ENCODE measurements at places on chromosomes 1 and 21.

DNA sequence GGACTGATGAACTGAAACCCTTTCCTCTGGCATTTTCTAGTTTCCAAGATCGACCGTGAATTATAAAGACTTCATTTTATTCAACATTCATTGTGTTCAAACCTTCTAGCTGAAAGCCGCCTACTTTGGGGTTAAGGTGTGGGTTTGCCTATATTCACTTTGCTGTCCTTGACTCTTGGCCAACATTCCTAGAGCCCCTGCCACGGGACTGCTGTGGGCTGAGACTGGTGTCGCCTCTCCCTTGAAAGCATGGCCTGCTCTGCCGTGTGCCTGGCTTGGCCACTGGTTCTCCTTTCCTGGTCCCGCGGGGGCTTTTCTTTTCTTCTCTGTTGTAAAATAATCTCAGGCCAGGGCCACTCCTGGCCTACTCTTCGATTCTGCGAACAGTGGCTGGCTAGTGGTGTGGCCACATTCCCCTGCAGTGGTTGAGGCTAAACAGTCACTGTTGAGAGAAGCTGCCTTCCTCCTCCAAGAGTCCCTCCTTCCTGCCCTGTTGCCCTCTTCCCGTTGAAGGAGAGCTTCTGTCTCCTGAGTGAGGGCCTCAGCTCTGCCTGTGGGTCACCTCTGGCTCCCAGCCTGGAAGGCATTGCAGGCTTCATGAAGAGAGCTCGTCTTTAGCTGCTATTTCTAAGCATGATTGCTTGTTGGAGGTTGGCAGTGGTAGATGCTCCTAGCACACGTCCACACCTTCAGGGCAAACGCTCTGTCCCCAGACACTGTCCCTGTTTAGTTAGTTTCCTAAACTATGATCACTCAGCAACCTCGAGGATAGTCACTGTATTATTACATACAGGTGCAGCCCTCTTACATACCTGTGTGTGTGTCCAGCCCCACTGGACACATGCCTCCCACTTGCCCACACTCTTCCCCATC is 80.5 kb downstream of the GALNT2 start:
- no peak for DNase-seq

GRCh38 chr1:103960710-103961109 is 211.0 kb downstream of the AMY1C start:
- DNase-seq = no peak

DNA sequence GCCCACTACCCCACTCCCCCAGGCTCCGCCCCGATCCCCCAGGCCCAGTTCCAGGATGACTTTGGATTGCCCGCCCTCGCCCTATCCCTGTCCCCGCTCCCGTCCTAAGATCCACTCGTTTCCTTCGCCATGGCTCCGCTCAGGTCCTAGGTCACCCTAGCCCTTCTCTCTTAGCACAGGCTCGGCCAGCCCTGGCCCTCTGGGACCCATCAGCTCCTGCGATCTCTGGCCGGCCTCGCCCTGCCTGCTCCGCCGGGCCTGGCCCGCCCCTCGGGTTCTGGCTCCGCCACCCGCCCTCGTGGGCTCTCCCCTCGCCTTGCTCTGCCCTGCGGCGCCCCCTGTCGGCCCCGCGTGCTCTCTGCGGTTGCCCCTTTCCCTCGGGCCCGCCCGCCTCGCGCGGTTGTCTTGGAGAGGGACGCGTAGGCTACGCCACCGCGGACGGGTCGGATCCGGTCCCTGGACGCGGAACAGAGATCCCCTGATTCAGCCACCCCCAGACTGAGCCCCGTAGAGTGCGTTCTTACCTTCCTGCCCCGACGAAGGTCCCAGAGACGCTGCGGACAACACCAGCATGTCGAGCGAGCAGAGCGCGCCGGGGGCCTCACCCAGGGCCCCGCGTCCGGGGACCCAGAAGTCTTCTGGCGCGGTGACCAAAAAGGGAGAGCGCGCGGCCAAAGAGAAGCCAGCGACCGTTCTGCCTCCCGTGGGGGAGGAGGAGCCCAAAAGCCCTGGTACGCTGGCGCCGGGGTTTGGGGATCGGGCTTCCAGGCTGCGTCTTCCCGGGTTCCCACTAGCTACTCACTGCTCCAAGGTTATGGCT is at the start of gene LRRC71:
TSS of gene LRRC71 (plus strand) at position 400 of the 820 bp plus-strand sequence. CDS start at position 572, 172 bp downstream.
- peak; percentile 75 for DNase-seq

GRCh38 chr1:30707412-30708360 is 15.7 kb downstream of the MATN1 start:
- DNase-seq = peak; percentile 56

DNA sequence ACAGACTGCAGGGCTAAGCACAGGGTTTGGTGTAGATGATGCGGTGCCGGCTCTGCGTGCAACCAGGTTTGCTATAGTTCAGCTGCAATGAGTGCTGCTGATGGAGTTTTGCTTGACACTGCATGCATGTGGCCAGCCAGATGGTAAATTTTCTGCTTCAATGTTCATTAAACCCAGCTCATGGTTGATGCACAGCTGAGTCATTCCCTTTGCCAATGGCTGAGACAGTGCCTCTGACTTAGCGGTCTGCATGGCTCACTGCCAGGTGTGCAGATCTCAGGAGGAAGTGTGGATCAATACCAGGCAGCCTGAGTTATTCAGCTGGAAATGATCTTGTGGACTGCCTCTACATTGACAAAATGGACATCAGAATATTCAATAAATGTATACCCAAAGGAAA is 172.7 kb upstream of the ZP4 start:
- no peak for DNase-seq

DNA sequence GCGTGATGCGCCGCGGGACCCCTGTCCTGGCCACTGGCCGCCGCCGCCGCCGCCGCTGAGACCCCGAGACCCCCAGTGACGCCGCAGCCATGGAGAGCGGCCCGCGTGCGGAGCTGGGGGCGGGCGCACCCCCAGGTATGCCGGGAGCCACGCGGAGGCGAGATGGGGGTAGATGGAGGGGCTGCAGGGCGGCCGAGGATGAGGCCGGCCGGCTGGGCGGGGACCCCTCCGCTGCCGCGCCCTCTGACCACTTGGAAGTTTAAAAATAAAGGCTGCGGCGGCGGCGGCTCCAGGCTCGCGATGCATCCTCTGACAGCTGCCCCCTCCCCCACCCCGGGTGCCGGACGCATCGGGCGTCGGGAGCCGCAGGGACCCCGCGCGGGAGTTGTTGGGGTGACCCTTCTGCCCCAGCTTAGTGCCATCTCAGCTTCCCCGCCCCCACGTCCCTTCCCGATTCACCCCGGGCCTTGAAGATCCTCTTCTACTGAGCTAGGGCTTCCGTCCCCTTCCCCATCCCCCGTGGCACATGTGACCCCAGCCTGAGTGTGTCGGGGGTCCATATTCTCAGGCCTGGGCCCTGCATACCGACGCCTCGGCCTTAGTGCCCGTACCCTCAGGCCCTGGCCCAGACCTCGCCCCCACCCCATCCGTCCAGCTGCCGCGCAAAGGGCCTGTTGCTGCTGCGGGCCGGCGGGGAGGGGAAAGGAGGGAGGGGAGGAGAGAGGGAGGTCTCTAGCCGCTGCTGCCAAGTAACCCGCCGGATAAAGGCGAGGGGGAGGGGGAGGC is 562 bp downstream of the MAP7D1 start:
- DNase-seq = peak; percentile 74

DNA sequence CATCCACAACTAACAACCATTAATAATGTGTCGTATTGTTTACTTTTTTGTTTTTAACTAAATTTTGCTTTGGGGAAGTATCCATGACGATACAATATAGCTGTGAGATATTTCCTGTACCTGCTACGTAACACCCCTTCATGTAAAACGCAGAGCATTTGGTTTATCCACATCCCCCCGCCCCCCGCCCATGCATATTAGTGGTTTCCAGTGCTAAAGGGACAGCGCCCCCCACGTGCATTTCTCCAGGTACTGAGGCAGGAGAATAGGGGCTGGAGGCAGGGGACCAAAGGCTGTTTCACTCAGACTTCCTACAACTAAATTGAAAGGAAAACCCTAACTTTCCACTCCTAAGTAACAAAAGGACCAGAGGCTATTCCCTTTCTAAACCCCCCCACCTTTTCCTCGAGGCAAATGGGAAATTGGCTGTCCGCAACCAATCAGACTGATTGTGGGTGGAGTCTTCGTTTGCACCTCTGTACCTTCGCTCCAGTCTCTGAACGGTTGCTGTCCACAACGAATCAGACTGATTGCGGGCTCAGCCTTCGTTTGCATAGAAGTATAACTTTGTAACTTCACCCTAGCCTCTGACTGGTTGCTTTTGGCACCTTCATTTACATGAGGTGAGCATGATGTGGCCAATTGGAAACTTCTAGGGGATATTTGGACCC is 12.2 kb upstream of the RIPK4 start:
- no peak for DNase-seq

- no peak for DNase-seq
Observed at GRCh38 chr1:226711976-226712741, 26.9 kb downstream of the ITPKB start.

DNA sequence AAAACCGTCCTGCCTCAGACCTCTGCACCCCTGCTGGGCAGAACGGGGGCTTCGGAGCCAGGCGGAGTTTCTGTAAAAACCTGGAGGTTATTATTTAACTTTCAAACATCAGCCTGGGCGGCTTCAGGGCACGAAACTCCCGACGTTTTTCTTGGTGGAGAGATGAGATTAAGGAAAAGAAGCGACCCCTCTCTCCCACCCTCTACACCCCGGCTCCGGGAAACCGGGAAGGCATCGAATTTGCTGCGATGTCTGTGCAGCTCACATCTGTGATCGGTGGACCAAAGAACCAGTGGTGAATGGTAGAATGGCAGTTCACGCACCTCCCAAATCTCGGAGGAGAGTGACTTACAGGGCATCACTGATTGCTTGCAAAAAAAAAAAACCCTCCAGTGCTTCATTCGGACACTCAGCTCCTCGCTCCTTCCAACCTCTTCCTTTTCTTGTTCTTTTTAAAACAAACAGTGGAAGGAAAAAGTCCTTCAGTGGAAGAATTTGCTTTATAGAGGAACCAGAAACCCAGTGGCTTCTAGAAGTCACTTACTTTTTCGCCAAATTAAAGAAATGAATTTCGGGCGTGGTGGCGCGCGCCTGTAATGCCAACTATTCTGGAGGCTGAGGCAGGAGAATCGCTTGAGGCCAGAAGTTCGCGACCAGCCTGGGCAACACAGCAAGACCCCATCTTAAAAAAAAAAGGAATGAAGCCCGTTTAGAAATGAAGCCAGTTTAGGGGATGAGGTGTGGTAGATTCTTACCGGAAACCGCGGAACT is 884 bp downstream of the PHACTR4 start:
- DNase-seq = peak; percentile 34

Measured in inflammatory macrophage (primary cell).